Central memory CD4-positive, alpha-beta T cell (primary cell): ENCODE measurements at places on chromosomes 5 and 9.

GRCh38 chr5:114054594-114054993 lies 307.3 kb upstream of the KCNN2 start:
- DNase-seq = no peak

GRCh38 chr9:135170535-135170934 lies 83.1 kb downstream of the OLFM1 start:
- no peak for DNase-seq

DNA sequence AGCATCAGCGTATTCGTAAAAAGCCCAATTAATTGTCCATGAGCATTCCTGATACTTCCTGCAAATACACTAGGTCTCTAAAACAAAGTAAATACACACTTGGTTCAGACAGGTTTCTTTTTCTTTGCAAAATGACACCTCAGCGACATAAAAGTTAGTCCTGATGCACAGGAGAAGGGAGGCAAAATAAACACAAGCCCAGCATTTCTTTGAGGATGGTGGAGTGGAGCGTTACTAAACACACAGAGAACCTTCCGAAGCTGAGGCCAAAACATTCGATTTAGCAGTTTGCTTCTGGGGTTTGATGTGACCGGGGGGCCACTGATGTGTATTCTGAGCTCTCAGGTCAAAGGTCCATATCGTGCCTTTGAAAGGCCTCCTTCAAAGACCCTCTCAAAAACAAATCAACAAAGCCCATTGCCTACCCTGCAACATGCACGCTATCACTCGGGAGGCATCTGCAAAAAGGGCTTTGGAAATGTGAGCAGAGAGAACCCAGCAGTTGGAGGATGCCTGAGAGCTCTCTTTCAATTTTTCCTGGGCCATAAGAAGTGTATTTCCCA lies 268.4 kb upstream of the PANK3 start:
- no peak for DNase-seq

DNA sequence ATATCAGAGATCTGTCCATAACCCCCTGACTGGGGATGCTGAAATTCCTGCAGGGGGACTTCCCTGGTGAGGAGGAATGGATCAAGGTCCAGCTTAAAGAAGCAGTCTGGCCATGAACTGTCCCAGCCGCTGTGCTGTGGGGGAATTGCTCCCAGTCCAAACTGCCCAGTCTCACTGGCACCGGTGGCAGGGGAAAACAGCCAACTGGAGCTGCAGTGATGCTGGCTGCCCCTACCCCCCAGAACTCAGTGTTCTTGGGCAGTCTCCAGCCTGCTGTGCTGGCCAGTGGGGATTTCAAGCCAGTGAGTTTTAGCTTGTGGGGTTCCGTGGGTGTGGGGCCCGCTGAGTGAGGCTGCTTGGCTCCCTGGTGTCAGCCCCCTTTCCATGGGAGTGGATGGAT lies 306.5 kb upstream of the RPS23 start:
- DNase-seq = no peak

GRCh38 chr9:115035841-115036612 lies 81.9 kb downstream of the TNC start:
- no peak for DNase-seq

DNA sequence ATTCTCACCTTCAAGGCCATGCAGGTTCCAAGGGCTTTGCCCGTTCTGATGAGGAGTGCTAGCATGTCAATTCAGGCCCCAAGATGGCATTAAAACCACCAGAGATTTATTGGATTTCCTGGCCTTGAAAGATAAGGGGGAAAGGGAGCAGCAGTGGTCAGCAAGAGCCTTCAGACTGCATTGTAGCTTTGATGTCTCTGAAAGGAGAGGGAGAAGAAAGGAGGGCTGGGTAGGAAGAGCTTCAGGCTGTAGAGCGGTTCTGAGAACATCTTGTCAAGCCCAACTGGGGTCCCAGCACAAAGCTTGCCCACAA lies 41.8 kb upstream of the FGF1 start:
- no peak for DNase-seq

- DNase-seq = no peak
Measured at GRCh38 chr9:16571127-16571802, 299.2 kb downstream of the BNC2 start.

GRCh38 chr9:119709431-119709830 lies 340.2 kb upstream of the BRINP1 start:
- DNase-seq = no peak

GRCh38 chr9:5629312-5630080 lies 589 bp downstream of the RIC1 start:
- DNase-seq = no peak

DNA sequence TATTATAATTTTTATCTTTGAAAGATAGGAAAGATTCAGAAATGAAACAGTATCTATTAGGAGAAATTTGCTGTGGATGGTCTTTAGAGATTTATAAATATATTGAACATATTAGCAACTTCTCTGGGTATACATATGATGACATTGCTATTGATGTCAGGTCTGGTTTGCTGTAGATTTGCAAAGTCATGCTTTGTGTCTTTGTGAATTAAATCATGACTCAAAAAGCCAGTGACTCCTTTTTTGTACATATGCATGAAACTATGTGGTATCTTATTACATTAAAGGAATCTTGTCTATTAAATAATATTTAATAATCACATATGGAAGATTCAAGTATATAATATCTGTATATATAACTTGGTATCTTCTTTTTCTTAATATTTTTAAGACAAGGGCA lies 141.9 kb downstream of the ST8SIA4 start:
- no peak for DNase-seq

DNA sequence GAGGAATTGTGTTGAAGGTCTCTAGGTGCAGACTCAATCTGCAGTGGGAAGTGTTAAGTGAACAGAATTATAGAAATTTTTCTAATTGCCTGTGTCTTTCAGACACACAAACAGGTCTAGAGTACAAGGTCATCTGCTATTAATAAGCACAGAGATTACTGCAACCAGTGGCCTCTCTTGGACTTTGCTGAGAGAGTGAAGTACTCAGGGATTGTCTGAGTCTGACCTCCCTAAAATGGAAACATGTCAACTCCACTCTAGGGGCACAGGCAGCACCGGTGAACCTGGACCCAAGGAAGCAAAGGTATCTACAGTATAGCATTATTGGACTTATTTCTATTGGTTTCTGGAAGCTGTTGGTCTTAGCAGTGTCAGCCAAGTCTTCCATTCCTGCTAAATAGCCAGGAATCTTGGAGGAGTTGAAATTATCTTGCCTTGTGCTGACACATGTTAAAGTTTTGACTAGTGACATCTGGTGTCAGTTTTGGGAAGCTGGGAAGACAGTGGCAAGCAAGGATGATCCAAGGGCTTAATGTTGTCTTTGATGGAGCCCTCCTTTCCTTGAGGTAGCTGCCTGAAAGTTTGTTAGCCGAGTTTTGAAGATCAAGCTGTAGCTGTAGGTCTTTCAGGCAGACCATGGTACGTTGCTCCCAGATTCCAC lies 61.1 kb upstream of the NMUR2 start:
- no peak for DNase-seq

- DNase-seq = no peak
Measured at GRCh38 chr5:68353605-68354004, 138.0 kb downstream of the PIK3R1 start.

GRCh38 chr5:33257807-33258429 lies 182.8 kb upstream of the TARS1 start:
- DNase-seq = no peak

DNA sequence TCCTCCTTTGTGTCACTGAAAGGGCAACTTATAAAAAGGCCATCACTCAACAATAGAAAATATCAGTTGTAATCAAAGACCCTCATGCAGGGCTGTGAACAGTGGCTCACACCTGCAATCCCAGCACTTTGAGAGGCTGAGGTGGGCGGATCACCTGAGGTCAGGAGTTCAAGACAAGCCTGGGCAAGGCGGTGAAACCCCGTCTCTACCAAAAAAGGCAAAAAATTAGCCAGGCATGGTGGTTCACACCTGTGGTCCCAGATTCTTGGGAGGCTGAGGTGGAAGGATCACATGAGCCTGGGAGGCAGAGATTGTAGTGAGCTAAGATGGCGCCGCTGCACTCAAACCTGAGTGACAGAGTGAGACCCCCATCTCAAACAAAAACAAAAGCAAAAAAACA lies 24.7 kb downstream of the GLDC start:
- DNase-seq = no peak

GRCh38 chr5:82855893-82856550 lies 221.2 kb downstream of the TMEM167A start:
- no peak for DNase-seq

DNA sequence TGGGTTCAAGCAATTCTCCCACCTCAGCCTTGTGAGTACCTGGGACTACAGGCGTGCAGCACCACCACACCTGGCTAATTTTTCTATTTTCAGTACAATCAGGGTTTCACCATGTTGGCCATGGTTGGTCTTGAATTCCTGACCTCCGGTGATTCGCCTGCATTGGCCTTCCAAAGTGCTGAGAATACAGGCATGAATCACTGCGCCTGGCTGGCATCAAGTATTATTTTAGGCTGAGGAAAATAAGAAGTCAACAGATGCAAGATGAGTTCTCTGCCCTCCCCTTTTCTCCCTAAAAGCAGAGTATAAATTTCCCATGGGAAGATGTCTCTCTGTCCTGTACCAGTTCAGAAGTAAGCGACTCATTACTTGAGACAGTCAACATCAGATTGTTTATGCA lies 71.5 kb downstream of the ELAVL2 start:
- no peak for DNase-seq

GRCh38 chr5:21919414-21920022 lies 933.6 kb downstream of the CDH12 start:
- DNase-seq = no peak

- no peak for DNase-seq
Measured at GRCh38 chr5:318931-319601, 2.4 kb upstream of the AHRR start.

- no peak for DNase-seq
Measured at GRCh38 chr5:142120247-142120935, 11.8 kb downstream of the NDFIP1 start.

- no peak for DNase-seq
Measured at GRCh38 chr9:107874591-107875369, 385.2 kb upstream of the KLF4 start.

DNA sequence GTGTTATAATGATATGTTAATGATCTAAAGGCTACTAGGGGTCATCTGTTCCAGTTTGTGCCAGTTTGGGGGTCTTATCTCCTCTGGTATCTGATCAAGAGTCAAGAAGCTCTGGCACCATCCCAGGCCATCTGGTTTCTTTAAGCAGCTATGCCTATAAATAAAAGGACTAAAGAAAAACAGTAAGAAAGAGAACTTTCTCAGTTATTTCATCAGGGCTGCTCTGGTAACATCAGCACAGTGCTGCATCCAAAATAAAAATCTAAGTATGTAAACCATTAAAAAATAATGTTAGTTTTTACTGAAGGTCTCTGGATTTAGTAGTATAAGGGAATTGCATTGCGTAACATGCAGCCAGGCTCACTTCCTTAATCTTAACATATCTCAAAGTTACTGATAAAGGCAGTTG lies 185.0 kb downstream of the NR2F1-AS1 start:
- no peak for DNase-seq

GRCh38 chr5:75465480-75465879 lies 45.9 kb downstream of the CERT1 start:
- no peak for DNase-seq

GRCh38 chr5:68534131-68534940 lies 318.8 kb downstream of the PIK3R1 start:
- DNase-seq = no peak

DNA sequence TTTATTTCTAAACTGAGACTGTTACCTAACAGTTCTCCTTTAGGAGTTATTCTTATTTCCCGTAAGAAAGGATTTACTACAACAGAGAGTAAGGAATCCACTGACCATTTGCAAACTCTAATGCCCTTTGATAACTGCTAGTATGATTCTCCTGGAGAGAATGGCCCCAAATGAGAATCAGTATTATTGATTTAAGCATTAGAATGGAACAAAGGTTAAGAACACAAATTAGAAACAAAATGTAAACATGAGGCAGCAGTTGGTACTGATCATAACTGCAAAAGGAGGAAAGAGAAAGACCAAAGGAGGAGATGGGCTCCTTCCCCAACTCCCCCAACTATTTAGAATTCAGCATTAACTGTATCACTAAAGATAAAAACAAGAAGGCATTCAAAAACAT lies 30.7 kb downstream of the PSIP1 start:
- no peak for DNase-seq

DNA sequence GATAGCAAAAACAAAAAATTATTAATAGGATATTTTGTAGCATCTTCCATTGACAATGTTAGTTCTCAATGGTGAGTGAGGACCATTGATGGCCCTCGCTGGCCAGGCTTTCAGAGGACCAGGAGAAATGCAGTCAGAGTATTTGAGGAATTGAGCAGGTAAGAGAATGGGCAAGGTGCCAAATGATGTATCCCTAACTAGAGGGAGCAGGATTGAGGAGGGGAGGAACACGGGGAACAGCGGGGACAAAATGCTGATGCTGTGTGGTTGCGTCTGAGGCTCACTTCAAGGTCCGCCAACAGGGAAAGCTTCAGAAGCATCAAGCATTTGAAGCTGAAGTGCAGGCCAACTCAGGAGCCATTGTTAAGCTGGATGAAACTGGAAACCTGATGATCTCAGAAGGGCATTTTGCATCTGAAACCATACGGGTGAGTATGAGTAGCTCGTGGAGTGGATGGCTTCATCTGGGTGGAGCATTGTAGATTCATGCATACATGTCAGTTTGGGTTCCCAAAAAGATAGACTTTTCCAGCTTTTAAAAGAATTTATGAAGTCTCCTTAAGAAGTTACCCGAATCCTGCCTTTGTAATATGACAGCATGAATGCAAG lies 16.2 kb downstream of the SPTAN1 start:
- no peak for DNase-seq

- DNase-seq = no peak
Measured at GRCh38 chr9:116718111-116718510, 31.0 kb downstream of the TRIM32 start.

GRCh38 chr5:87649455-87649854 lies 236.7 kb upstream of the CCNH start:
- no peak for DNase-seq

DNA sequence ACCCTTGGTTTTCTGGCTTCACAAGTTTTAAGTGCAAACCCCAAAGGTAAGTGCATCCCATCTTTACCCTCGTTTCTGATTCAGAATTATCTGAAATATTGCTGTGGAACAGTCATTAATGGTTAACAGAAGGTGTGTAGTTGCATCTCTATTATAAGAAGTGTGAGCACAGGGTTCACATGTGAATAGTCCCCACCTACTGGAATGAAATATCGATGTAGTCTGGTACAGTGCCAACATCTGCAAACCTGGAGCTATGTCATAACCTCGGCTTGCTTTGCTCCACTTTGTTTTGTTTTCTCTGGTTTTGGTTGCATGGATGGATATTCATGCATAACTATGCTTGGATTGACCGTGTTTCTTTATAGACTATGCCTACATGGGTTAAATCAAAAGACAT lies 12.6 kb downstream of the HTR4 start:
- no peak for DNase-seq

GRCh38 chr5:169412831-169413230 lies 111.9 kb upstream of the SLIT3 start:
- DNase-seq = no peak

- DNase-seq = no peak
Measured at GRCh38 chr9:93667006-93667405, 90.6 kb downstream of the PHF2 start.
